ENCODE measurements at places on chromosomes 3 and 15.
A peak's percentile ranks its signal among the peaks of the same experiment; 100 is the strongest.

- no peak overlapping the region for H3K4me3 ChIP-seq
- no peaks in the 10 kb centered on the region for H3K4me1 ChIP-seq
- no peak for DNase-seq
- H3K36me3 ChIP-seq: no peaks in the 10 kb centered on the region
- no peaks in the 10 kb centered on the region for H3K27me3 ChIP-seq
Observed at GRCh38 chr15:67801926-67802914, 23.1 kb upstream of the SKOR1 start.

GRCh38 chr15:39031596-39031995 is 467.0 kb upstream of the RASGRP1 start:
- no peaks in the 10 kb centered on the region for H3K4me1 ChIP-seq
- no peak for DNase-seq
- H3K27ac ChIP-seq: no peak overlapping the region
- H3K36me3 ChIP-seq: no peaks in the 10 kb centered on the region
- no peaks in the 10 kb centered on the region for H3K27me3 ChIP-seq

- DNase-seq: peak; percentile 97
- peak overlapping the region; percentile 88 for H3K27ac ChIP-seq
- H3K36me3 ChIP-seq: no peaks in the 10 kb centered on the region
Observed at GRCh38 chr3:172562871-172563865, 39.9 kb upstream of the TNFSF10 start.

- no peaks in the 10 kb centered on the region for H3K36me3 ChIP-seq
- no peak overlapping the region for H3K27ac ChIP-seq
Observed at GRCh38 chr3:129605203-129605921, 1.1 kb downstream of the PLXND1 start.

- H3K27me3 ChIP-seq: no peaks in the 10 kb centered on the region
- no peak for DNase-seq
- H3K36me3 ChIP-seq: no peaks in the 10 kb centered on the region
- H3K4me3 ChIP-seq: no peak overlapping the region
Observed at GRCh38 chr3:106809623-106810299, 567.5 kb upstream of the CCDC54 start.

- no peak for DNase-seq
- no peaks in the 10 kb centered on the region for H3K36me3 ChIP-seq
- peaks cover 20% of the 10 kb centered on the region for H3K4me1 ChIP-seq
- no peaks in the 10 kb centered on the region for H3K27me3 ChIP-seq
- H3K27ac ChIP-seq: no peak overlapping the region
Observed at GRCh38 chr3:22732641-22733040, 470.5 kb upstream of the UBE2E2 start.

- no peaks in the 10 kb centered on the region for H3K27me3 ChIP-seq
- no peak for DNase-seq
- no peak overlapping the region for H3K4me3 ChIP-seq
- H3K4me1 ChIP-seq: peaks cover 14% of the 10 kb centered on the region
Observed at GRCh38 chr15:78800806-78801205, 10.5 kb downstream of the ADAMTS7 start.

DNA sequence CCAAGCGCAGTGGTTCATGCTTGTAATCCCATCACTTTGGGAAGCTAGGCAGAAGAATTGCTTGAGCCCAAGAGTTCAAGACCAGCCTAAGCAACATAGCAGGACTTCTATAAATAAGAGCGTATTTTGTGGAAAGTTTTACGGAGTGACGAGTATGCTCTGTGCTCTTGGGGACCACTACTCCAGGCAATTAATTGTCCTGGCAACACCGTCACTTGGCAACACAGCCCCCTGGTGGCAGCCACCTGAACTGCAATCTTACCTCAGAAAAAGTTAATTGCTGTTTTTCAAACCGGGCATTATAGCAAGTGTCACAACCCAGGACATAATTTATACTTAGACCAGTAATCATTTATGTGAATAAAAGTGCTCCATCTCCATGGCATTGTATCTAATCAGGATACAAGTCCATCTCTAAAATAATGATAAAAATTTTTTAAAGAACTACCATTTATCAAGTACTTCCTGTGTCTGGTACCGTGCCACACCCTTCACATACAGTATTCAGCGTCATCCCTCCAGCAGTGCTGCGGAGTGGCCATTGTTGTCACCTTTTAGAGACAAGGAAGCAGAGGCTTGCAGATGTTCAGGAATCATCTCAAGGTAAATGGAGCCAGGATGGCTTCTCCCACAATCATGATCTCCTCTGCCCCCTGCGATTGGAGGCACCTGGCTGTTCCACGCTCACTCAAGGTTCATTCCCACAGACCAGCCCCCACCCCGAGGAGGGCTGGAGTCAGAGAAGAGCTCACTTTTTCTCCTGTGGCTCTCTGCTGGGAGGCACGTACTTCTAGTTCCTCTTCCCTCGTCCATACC is 34.5 kb downstream of the PLA2G4D start:
- no peaks in the 10 kb centered on the region for H3K36me3 ChIP-seq
- H3K4me3 ChIP-seq: no peak overlapping the region
- no peaks in the 10 kb centered on the region for H3K27me3 ChIP-seq

GRCh38 chr15:42285034-42285433 is 11.8 kb upstream of the TMEM87A start:
- H3K4me1 ChIP-seq: 0 out of 2 replicates have a peak, but pooled peaks cover 6% of the 10 kb centered on the region
- H3K27ac ChIP-seq: no peak overlapping the region
- H3K4me3 ChIP-seq: no peak overlapping the region
- no peaks in the 10 kb centered on the region for H3K27me3 ChIP-seq
- DNase-seq: no peak

- no peak overlapping the region for H3K4me3 ChIP-seq
- peaks cover 4% of the 10 kb centered on the region for H3K36me3 ChIP-seq
- no peaks in the 10 kb centered on the region for H3K4me1 ChIP-seq
- no peak for DNase-seq
- H3K27me3 ChIP-seq: no peaks in the 10 kb centered on the region
- H3K27ac ChIP-seq: no peak overlapping the region
Observed at GRCh38 chr3:28334552-28334951, 14.0 kb upstream of the ZCWPW2 start.

DNA sequence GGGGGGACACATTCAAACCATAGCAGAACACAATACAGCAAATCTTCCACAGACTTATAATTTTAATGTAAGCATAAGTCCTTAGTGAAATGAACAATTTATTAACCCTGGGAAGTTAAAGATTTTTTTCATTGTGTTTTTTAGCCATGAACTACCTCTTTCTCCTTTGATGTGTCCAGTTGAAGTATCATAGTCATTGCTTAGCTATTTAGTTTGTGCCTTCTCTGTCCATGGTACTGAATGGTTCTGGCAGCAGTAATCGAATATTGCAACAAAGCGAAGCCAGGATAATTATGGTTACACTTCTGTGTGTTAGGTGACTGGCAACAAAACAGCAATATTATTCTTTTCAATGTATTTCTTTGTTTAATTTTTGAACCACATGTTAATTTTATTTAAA is 403.0 kb upstream of the ONECUT1 start:
- H3K27ac ChIP-seq: no peak overlapping the region
- no peak for DNase-seq
- no peaks in the 10 kb centered on the region for H3K36me3 ChIP-seq
- no peaks in the 10 kb centered on the region for H3K27me3 ChIP-seq
- H3K4me3 ChIP-seq: no peak overlapping the region
- H3K4me1 ChIP-seq: no peaks in the 10 kb centered on the region

GRCh38 chr15:85897207-85897894 is 102.6 kb upstream of the KLHL25 start:
- no peak for DNase-seq
- no peak overlapping the region for H3K27ac ChIP-seq
- H3K4me3 ChIP-seq: no peak overlapping the region
- peaks cover 60% of the 10 kb centered on the region for H3K27me3 ChIP-seq
- H3K36me3 ChIP-seq: no peaks in the 10 kb centered on the region

GRCh38 chr3:174775603-174776002 is 83.5 kb upstream of the NAALADL2 start:
- H3K27ac ChIP-seq: no peak overlapping the region
- DNase-seq: no peak
- H3K36me3 ChIP-seq: no peaks in the 10 kb centered on the region
- 0 out of 2 replicates have a peak, but pooled peaks cover 14% of the 10 kb centered on the region for H3K4me1 ChIP-seq
- H3K4me3 ChIP-seq: no peak overlapping the region
- no peaks in the 10 kb centered on the region for H3K27me3 ChIP-seq

DNA sequence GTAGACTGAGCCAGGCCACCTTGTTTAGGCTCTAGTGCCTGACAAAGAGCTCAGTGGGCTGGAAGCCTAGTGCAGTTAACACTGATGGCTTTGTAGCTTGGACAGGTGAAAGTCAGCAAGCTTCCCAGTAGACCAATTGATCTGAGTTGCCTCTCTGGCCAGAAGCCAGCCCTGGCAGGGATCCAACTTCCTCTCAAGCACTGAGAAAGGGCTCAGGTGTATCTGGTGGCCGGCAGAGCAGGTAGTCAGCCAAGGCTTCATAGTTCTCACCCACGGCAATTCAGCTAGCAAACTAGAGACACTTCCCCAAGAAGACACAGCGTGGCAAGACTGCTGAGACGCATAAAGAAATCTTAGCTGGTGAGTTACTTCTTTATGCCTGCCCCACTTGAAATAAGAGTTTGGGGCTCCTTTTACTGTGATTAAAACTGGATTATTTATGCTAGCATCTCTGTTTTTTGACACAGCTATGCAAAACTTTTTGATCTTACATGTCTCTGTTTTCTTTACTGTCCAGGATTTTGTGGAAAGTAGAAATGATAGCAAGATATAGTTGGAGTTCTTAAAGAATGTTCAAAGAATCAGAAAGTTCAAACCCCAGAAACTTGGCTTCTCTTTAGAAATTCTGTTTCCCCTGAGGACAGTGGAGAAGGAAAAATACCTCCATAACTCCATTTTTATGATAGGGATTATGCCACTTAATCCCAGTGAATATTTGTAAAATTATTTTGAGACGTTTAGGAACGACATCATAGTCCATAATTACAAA is 8.4 kb upstream of the CA12 start:
- 0 out of 2 replicates have a peak, but pooled peaks cover 10% of the 10 kb centered on the region for H3K4me1 ChIP-seq
- DNase-seq: peak; percentile 76
- H3K27ac ChIP-seq: no peak overlapping the region
- H3K4me3 ChIP-seq: no peak overlapping the region

GRCh38 chr3:105747696-105748095 is 121.1 kb downstream of the CBLB start:
- peak; percentile 32 for DNase-seq
- H3K36me3 ChIP-seq: no peaks in the 10 kb centered on the region
- no peak overlapping the region for H3K27ac ChIP-seq
- H3K4me1 ChIP-seq: no peaks in the 10 kb centered on the region
- no peaks in the 10 kb centered on the region for H3K27me3 ChIP-seq
- no peak overlapping the region for H3K4me3 ChIP-seq

GRCh38 chr3:153835540-153835939 is 285.6 kb upstream of the ARHGEF26 start:
- no peaks in the 10 kb centered on the region for H3K27me3 ChIP-seq
- no peak overlapping the region for H3K27ac ChIP-seq
- no peaks in the 10 kb centered on the region for H3K4me1 ChIP-seq
- no peaks in the 10 kb centered on the region for H3K36me3 ChIP-seq

- peaks cover 7% of the 10 kb centered on the region for H3K27me3 ChIP-seq
- H3K4me1 ChIP-seq: 0 out of 2 replicates have a peak, but pooled peaks cover 8% of the 10 kb centered on the region
- DNase-seq: no peak
Observed at GRCh38 chr15:74252721-74253120, 16.6 kb downstream of the CCDC33 start.

- H3K36me3 ChIP-seq: no peaks in the 10 kb centered on the region
- no peaks in the 10 kb centered on the region for H3K4me1 ChIP-seq
- DNase-seq: no peak
- no peak overlapping the region for H3K4me3 ChIP-seq
- H3K27me3 ChIP-seq: no peaks in the 10 kb centered on the region
Observed at GRCh38 chr3:155581579-155581978, 163.3 kb downstream of the PLCH1 start.

- no peak overlapping the region for H3K27ac ChIP-seq
- H3K4me1 ChIP-seq: no peaks in the 10 kb centered on the region
- H3K4me3 ChIP-seq: no peak overlapping the region
- H3K36me3 ChIP-seq: no peaks in the 10 kb centered on the region
Observed at GRCh38 chr15:25886498-25887140, 23.5 kb upstream of the ATP10A start.

- DNase-seq: no peak
- H3K36me3 ChIP-seq: no peaks in the 10 kb centered on the region
- H3K27me3 ChIP-seq: no peaks in the 10 kb centered on the region
- no peak overlapping the region for H3K4me3 ChIP-seq
- no peak overlapping the region for H3K27ac ChIP-seq
Observed at GRCh38 chr15:66684136-66684681, 17.8 kb upstream of the SMAD6 start.

- H3K4me3 ChIP-seq: no peak overlapping the region
- no peaks in the 10 kb centered on the region for H3K27me3 ChIP-seq
- H3K27ac ChIP-seq: no peak overlapping the region
- no peak for DNase-seq
Observed at GRCh38 chr15:77414789-77415442, 5.0 kb downstream of the PEAK1 start.

DNA sequence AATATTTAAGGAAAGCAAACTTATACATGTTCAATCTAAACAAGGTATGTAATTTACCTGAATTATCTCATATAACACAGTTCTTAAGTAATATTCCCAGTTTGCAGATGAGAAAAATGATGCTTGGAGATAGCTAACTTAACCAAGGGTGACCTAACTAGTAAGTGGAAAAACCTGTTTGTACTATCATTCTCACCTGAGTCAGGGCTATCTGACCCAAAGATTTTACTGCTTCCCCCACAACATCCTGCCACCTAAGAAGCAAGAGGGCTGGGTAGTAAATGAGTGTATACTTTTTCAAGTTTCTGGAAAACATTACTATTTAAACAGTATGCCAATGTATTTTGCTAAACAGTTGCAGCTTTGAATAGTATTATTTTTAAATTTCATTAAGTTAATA is 10.6 kb downstream of the TP63 start:
- H3K4me3 ChIP-seq: no peak overlapping the region
- no peak overlapping the region for H3K27ac ChIP-seq
- DNase-seq: no peak
- no peaks in the 10 kb centered on the region for H3K27me3 ChIP-seq
- peaks cover 17% of the 10 kb centered on the region for H3K4me1 ChIP-seq

GRCh38 chr15:70414626-70415025 is 316.9 kb upstream of the TLE3 start:
- peaks cover 14% of the 10 kb centered on the region for H3K4me1 ChIP-seq
- H3K36me3 ChIP-seq: no peaks in the 10 kb centered on the region
- no peak for DNase-seq
- no peaks in the 10 kb centered on the region for H3K27me3 ChIP-seq
- H3K4me3 ChIP-seq: no peak overlapping the region

DNA sequence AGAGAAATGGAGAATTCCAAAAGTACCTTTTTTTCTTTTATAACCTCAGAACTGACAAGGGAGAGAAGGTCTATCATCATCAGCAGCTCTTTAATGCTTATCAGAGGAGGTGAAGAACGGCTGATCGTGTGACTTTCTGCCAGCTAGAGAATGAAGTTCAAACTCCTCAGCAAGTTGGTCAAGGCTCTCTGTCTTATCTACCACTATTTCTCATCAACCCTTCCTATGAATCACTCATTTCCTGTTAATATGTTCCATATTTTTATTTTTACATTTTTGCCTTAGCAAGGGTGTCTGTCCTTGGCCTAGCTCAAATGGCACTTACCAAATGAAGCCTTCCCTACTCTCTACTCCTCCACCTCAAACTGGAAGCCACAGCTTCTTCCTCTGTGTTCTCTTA is 73.1 kb upstream of the TSPAN3 start:
- H3K4me1 ChIP-seq: peaks cover 16% of the 10 kb centered on the region
- H3K27ac ChIP-seq: peak overlapping the region; percentile 61
- no peak for DNase-seq
- no peaks in the 10 kb centered on the region for H3K36me3 ChIP-seq
- H3K27me3 ChIP-seq: no peaks in the 10 kb centered on the region

- H3K27me3 ChIP-seq: peaks cover 12% of the 10 kb centered on the region
- DNase-seq: no peak
- no peaks in the 10 kb centered on the region for H3K36me3 ChIP-seq
- no peak overlapping the region for H3K4me3 ChIP-seq
- H3K27ac ChIP-seq: no peak overlapping the region
Observed at GRCh38 chr3:3027976-3028567, 82.1 kb downstream of the IL5RA start.
